ENCODE measurements at places on chromosomes 2 and 18. TPM values are rescaled to one million over a fixed set of nuclear protein-coding genes. Genes with fewer than 3 reads are reported as not detected.

The CHRNA1 gene
- 0.33 TPM for total RNA-seq

The CRYGD gene
- not detected for total RNA-seq

The ASXL3 gene
- 0.66 TPM for total RNA-seq

The TEX44 gene
- total RNA-seq = not detected

The PSMG2 gene
- total RNA-seq = 74.5 TPM

The TMEM163 gene
- not detected for total RNA-seq
